ENCODE measurements at places on chromosomes 1 and 21.

DNA sequence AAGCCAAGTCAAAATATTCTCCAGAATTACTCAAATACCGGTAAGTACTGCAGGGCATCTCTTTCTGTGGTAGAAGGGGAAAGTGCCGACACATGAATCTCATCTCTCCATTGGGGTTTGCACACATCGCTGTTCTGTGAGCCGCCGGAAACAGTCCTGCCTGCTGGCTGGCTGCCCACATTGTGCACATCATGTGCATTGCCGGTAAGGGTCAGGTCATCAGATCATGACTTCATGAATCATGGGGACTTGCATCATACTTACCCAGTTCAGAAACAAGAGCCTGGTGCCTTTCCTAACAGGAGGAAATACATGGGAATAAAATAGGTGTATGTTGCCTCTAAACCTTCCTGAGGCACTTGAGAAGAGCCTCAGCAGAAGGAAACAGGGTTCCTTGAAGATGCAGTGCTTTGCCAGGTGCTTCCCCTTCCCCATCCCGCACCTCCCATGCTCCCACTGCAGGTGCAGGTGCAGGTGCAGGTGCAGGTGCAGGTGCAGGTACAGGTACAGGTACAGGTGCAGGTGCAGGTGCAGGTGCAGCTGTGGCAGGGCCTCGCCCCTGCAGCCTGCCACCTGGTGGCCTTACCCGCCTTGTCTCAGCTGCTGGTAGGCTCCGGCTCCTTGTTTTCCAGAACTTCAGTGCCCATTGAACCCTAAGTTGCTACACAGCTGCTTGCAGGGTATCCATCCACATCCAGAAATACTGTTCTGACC lies 26.5 kb downstream of the GPR137B start:
- peak; percentile 21 for DNase-seq

DNA sequence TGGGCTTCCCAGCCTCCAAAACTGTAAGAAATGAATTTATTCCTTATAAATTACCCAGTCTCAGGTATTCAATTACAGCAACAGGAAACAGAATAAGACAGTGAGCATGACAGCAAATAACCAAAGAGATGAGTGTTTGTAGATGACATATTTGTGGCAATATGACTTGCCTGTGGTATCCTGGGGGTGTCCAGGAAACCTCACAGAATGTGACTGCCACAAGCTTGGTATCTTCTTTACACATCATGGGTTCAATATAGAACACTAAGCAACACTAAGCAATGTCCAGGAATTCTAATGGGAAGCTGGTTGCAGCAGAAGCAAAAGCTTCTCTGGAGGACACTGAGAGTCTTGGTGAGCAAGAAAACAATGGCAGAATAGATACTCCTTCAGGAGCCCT lies 236.4 kb upstream of the BEND5 start:
- no peak for DNase-seq

GRCh38 chr1:152024223-152024622 lies 12.6 kb downstream of the S100A11 start:
- no peak for DNase-seq

- no peak for DNase-seq
Measured at GRCh38 chr21:45499970-45500577, 42.2 kb downstream of the SLC19A1 start.

- no peak for DNase-seq
Measured at GRCh38 chr1:186144505-186144904, 230.5 kb downstream of the TPR start.

- no peak for DNase-seq
Measured at GRCh38 chr1:92833840-92834239, 2.0 kb downstream of the RPL5 start.

- DNase-seq = peak; percentile 11
Measured at GRCh38 chr1:153565529-153566374, at the start of gene S100A2. S100A2 (minus strand) TSS chr1:153565844; CDS start chr1:153563877, 1,967 bp downstream.

DNA sequence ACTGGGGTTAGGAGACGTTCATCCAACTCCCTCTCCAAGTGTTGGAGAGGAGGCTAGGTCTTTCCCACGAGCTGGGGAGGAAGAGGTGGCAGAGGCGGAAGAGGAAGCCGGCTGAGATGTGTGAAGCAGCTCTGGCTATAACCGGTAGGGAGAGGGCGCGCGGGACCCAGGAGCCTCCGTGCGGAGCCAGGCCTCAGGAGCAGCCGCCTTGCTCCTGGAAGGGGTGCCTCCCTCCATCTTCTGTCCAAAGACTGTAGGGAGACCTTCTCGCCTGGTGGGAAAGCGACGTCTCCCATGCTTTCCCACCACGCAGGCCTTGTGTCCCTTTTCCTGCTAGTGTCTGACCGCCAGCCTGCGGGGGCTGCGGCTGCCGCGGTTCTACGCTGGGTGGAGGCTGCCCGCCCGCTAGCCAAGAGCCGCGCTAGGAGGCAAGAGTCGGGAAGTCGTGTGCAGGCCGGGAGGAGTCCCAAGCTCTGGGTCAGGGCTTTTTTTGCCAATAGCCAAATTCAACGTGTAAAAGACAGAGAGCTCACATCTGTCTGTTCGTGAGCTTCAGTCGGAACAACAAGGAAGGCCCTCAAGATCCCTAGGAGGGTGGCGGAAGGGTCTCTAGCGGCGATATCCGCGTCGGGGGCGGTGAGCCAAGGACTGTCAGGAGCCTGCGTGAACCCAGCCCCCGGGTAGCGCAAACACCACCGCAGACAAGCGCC lies 8.4 kb upstream of the NBPF11 start:
- DNase-seq = no peak

Data from NCI-H146 (cell line).